ENCODE measurements at places on chromosomes 12 and 14.

GRCh38 chr12:52945389-52946232, 3.3 kb upstream of the KRT18 start:
- DNase-seq: no peak

- no peak for DNase-seq
Measured at GRCh38 chr12:48021485-48022179, 17.4 kb upstream of the COL2A1 start.

DNA sequence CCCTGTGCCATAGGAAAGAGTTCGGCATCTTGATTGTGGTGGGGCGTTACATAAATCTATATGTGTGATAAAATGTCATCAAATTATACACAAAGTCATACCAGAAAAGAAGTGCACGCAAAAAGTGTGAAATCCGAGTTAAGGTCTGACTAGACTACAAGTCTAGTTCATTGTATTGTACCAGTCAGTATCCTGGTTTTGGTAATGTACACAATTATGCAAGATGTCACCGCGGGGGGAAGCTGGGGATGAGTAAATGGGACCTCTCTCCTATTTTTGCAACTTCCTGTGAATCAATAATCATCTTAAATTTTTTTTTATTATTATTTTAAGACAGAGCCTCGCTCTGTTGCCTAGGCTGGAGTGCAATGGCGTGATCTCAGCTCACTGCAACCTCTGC, 43.2 kb upstream of the BCL11B start:
- no peak for DNase-seq

GRCh38 chr12:89574736-89575208, 48.9 kb upstream of the POC1B start:
- DNase-seq: no peak

GRCh38 chr14:56422703-56423213, 156.8 kb upstream of the TMEM260 start:
- no peak for DNase-seq

Data from activated effector memory CD4-positive, alpha-beta T cell treated with Interleukin-2 at 50 U/mL for 16 hours (primary cell).